ENCODE measurements at places on chromosomes 5 and 9.

DNA sequence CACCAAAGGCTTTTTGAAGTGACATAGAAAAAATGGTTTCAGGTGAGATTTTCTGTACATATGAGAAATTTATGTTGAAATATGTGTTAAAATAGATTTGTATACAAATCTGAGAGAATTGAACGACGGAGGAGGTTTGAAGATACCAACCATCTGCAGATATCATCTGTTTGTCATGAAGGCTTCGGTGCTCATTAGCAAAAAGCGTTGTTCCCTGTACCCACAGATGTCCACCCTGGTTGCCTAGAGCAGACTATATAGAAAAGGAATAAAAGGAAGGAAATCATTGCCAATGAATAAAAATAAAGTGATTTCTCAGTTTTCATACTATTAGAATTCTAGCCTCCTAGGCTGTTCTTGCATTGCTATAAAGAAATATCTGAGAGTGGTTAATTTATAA, 2262.8 kb upstream of the ACO1 start:
- no peak for DNase-seq

DNA sequence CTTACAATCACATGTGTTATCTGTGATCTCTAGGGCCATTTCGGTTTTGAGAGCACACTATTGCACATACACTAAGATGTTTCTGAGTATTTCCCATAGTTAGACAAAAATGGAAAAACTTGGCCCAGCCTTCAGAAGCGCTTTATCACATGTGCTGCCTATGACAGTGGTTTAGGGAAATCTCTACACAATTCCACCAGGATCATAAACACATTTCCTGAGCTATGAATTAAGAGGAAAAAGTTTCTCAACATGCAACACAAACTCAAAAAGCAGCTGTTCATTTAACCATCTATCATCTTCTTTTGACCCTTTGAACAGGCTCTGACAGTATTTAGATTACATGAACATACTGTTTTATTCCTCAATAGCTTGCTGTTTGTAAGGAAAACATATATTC, 15.1 kb downstream of the FGF1 start:
- no peak for DNase-seq

DNA sequence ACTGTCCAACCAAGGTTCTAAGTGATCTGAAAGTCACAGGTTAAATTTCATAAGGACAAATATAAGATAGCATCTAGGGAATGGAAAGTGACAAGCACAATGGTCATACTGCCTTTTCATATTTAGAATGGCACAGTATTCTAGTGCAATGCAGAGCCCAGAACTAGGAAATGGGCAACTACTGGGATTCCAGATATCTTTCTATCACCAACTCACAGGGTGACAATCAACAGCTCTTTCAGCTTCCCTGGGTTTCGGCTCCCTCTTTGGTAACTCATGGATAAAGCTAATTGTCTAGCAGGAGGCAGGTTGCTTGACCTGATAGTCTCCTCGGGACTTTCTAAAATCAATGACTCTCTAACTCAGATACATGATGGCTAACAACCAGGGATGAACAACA, 60.4 kb downstream of the NR3C1 start:
- DNase-seq: no peak

DNA sequence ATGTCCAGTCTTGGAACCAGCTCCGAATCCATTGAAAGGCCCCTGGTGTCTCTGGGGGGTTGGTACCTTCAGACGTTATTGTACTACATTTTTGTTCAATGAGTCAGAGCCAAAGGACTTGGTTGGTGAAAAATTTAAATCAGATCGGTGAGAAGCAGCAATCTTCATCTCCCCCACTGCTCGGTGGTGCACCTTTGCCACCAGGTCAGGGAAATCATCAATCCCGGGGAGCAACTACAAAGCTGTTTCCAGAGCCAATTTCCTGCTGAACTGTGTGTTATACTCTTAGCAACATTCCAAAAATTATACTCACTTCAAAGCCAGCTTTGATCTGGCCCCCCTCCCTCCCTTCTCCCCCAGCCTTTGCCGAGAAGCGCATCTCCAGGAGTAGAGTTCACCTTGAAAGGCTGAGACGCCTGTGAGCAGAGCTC, 375.2 kb upstream of the WWC1 start:
- no peak for DNase-seq

DNA sequence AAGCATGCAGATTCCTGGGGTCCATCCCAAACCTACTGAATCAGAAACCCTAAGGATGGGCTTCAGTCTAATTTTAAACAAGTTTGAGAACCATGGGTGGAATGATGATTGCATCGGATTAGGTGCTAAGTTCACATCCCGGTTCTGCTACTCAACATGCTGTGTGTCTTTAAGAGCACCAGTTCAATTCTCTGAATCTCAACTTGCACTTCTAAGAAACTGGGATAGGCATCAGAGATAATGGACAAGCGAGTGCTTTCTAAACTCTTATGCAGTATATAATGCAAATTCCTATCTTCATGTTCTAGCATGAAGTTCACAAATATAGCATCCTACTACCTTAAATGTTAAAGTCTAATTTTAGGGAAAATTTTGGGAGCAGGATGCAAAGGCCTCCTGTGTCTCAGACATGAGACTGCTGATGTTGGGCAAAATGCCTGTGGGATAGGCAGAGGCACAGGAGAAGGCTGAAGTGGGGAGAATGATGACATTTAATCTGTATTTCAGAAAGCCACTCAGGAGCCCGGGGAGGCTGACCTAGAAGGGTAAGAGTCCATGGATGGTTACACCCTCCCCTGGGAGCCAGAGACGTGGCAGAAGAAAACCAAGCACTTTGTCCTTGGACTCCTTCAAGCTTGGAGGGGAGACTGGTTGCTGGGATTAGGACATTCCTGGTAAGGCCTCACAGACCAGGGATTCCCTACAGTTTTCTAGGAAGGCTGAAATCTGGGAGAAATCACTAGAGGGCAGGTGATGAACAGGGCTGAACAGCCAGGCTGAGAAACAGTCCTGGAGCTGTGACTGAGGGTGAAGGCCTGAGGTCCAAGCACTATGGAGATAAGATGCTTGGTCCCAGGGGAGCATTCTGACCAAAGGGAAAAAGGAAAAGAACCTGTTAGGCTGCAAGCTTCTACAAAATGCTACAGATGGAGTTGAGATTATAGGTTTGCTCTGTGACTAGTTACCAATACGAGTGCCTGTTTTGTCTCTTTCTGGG, 311.9 kb upstream of the PANK3 start:
- DNase-seq: no peak

- DNase-seq: no peak
Measured at GRCh38 chr5:66337626-66338226, 193.6 kb downstream of the SREK1 start.

DNA sequence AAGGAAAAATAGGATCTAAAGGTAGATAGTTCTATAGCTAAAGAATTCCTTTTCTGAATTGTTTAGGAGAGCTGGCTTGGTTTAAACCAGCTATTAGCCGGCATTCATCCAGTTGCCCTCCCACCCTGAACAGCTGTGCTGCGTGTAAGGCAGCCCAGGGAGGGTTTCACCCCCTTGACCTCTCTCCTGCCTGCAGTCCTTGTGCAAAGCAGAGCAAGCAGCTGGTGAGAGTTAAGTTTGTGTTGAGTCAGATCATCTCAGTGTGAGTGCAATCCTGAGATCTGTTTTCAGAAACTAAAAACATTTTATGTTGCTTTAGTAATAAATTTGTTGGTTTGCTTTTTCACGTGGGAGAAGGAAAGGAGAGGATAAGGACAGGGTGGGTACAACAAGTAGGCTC, 13.0 kb downstream of the SLC25A25 start:
- no peak for DNase-seq

GRCh38 chr5:174690271-174690670, 34.1 kb upstream of the MSX2 start:
- no peak for DNase-seq

Measured in T-helper 1 cell (primary cell).